NB4 (cell line): ENCODE measurements at places on chromosomes 4 and X.

DNA sequence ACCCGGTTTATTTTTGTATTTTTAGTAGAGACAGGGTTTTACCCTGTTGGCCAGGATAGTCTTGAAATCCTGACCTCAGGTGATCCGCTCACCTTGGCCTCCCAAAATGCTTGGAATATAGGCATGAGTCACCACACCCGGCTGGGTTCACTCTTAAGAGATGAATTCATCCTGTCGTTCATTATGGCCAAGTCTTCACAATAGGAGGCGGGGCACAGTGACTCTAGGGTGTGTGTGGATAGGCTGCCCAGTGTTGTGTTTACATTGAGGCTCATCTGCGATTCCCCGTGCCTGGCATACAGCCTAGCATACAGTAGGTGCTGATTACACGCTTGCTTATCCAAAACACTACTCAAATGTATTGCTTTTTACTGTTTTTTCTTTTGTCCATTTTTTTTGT lies 41.3 kb upstream of the IGFBP7 start:
- no peak for DNase-seq

DNA sequence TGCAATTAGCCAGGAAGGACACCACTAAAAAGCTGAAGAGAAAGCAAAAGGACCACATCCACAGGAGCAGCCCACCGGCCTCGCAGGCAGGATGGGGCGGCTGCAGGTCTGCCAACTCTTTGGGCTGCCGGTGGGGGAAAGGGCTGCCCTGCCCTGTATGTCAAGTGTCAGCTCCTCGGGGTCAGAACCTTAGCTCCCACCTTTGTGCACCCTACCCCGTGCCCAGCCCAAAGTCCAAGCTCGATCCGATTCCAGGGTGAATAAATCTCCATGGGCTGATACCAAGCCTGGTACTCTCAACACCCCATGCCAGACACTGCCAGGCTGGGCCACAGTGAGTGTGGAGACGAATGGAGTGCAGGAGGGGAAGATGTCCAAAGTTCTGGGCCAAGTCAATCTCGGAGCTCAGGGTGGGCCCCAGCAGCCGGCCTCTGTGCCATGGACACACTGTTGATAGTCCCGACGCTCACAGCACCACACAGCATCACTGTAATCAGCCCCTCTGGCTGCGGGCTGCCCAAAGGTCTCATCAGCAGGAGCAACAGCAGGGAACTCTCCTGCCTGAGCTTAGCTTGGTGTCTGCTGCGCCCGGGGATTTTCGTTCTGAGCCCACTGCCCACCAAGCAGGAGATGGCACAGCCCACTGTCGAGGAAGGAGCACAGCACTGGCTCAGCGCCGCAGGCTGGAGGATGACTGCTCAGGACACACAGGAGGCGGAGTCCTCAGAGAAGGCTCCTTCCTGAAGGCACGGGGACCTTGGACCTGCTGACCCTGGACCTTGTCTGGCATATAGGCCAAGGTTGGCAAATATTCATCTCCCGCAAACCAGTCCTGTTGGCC lies 84.4 kb downstream of the JAKMIP1 start:
- DNase-seq: no peak

- DNase-seq: no peak
These were observed 123.8 kb downstream of the LUZP4 start for GRCh38 chrX:115413246-115413878.

DNA sequence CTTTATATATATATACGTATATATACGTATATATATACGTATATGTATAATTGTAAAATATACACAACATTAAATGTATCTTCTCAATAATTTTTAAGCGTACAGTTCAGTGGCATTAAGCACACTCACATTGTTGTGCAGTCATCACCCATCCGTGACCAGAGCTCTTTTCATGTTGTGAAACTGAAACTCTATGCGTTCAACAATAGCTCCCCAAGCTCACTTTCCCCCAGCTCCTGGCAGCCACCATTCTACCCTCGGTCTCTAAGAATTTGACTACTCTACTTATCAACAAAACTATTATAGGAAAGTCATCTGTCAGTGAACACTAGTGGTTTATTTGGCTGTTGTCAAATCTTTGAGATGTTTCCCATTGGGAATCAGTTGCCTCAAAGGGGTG lies 621.8 kb upstream of the GALNT7 start:
- no peak for DNase-seq

DNA sequence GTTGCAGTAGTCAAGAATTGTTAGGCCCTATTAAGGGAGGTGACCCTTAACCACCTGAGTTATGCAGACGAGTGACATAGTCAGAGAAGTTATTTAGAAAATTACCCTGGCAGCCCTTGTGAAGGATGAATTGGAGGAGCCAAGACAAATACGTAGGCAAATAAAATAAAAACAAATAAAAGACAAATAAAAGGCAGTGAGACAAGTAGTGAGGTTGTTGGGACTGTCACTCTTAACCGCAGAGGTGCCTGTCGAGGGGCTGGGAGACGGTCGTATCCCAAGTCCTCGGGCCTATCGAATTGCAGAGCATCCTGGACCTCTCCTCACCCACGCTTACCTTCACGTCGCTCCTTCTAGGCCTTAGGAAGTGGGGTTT lies 58.0 kb upstream of the ZC4H2 start:
- DNase-seq: no peak

GRCh38 chrX:16868920-16869319 lies 1.2 kb downstream of the RBBP7 start:
- DNase-seq: no peak
